Right kidney (tissue), 9 donors: ENCODE measurements at places on chromosomes 2 and 18.

- DNase-seq: no peak
Measured at GRCh38 chr2:223696719-223697118, 94.6 kb upstream of the SCG2 start.

- DNase-seq: no peak
Measured at GRCh38 chr18:6341303-6341702, 73.4 kb downstream of the L3MBTL4 start.

- no peak for DNase-seq
Measured at GRCh38 chr2:186575302-186575701, 14.6 kb upstream of the ITGAV start.

DNA sequence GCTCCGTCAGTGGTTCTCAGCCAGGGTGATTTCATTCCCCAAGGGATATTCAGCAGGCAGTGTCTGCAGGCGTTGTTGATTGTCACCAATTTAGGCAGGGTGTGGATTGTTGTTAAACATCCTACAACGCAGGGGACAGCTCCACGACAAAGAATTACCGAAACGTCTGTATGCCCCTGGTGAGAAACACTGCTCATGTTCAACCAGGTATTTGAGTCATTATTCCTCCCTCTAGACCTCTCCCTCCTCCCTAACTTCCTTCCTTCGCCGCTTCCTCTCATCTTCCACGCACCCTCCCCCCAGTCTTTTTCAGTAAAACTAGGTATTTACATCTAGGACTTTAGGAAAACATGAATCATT is 50.8 kb downstream of the NCK2 start:
- DNase-seq: no peak

- no peak for DNase-seq
Measured at GRCh38 chr2:30349691-30350090, 97.4 kb upstream of the LCLAT1 start.

- no peak for DNase-seq
Measured at GRCh38 chr2:61218076-61218816, 56.3 kb downstream of the C2orf74 start.

DNA sequence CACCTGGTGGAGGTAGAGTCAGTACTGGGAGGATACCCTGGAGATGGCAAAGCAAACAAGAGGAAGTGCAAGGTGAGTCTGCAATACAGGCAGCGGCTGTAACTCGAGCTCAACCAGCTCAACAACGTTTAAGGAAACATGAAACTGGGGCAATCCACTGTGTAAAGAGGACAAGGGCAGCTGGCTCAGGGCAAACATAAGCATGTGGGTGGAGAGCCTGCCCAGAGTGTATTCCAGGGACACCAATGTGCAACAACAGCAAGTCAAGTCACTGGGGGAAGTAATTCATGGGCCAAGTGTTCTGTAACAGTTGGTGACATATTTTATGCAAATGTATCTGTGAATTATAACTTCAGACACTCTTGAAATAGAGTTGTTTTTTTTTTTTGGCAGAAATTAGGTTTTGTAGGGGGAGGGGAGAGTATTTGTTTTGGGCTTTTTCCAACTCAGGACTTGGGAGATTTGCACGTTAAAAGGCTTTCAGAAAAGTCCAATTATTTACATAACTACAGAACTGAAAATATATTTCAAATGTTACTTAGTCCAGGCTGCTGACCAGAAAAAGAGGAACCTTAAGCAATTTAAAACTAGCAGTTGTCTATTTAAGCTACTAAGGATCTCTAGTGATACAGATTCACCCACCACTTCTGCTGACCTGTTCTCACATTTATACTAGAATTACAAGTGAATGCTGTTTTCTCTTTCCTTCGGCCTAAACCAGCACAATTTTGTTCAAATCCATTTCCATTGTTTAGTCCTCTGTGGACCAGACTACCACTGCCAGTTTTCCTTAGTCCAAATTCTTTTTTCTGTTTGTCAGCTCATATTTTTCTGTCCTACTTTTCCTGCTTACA is 18.6 kb downstream of the NRXN1 start:
- DNase-seq: peak; percentile 52

DNA sequence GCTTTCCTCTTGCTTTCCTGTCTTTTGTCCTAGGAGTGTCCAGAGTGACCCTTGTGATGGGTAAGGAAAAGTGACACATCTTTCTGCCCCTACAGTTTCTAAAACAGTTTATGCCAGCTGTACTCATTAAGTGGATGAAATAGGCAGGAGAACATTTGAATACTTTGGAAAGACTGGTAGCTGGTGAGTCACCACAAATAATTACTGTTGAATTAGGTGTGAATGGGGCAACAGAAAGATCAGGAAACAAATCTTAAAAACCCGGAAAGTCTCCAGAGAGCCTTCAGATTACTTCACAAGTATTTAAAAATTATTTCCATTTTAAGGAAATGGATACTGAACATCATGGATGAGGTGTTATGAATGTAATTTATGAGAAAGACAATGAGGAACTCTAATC is 278.5 kb downstream of the CLIP4 start:
- DNase-seq: no peak

DNA sequence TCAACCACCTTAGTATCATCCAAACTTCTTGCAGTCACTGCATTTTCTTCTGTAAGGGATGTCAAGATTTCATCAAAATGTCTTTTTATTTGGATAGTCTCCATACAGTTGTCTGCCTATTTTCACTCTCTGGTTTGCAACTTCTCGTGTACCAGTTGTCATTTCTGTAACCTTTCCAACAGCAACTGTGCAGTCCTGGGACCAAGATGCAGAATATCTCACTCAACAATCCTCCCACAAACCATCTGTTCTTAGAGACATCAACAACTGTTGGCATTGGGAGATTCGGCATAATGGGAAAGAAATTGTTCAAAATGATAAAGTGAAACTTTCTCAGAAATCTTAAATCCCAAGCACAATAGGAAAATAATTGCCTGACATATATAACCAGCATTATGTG is 933.6 kb upstream of the SLC39A10 start:
- no peak for DNase-seq

DNA sequence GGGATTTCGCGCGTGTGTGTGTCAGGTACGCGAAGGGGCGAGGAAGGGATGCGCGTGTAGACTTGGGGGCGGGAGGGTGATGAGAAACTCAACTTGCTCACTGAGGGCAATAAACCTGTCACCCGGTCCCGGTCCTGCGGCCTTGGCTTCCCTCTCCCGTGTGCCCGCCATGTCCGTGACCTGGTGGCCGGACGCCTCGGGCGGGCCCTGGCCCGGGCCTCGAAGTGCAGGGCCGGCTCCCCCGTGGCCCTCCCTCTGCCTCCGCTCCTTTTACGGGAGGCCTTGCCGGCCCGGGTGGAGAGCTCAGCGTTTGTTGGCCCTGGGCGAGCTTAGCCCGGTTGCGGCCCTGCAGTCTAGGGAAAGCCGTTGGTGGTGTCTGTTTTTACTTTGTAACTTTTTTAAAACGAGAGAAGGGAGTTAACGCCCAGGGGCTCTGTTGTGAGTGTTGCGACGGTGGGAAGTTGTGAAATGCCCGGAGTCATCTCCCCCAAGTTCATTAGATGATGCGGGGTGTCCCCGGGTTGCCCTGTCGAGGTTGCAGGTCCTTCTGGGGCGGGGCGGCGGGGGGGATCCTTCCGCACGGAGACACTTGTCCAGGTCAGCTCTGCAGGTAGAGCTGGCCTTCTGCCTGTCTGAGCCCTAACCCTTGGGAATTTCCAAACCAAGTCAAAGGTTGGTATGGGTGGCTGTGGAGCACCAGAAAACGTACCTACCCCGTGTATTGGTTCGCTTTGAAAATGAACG is 883 bp downstream of the SMCHD1 start:
- no peak for DNase-seq

- DNase-seq: peak; percentile 43
Measured at GRCh38 chr18:10035281-10035991, 121.6 kb downstream of the VAPA start.

GRCh38 chr2:212489719-212490346 is 48.8 kb downstream of the ERBB4 start:
- no peak for DNase-seq

DNA sequence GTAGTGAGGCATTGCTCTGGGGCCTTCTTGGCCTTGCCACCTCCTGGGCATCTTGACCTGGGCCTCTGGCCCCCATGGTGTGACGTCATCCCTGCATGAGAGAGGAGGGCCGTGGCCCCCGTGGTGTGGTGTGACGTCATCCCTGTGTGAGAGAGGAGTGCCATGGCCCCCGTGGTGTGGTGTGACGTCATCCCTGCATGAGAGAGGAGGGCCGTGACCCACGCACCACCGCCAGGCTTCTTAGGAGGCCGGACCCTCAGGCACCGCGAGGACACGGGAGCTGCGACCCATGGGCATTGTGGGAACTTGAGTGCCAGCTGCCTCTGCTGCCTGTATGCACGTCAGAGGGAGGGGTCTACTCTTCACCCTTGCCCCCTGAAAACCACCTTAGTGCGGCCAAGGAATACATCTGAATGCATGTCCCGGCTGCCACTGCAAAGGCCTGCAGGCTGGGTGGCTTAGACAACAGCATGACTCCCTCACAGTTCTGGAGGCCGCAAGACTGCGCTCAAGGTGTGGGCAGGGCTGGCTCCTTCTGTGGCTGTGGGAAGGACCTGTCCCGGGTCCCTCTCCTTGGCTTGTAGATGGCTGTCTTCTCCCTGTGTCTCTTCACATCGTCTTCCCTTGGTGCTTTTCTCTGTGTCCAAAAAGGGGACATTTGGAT is 20.8 kb upstream of the OTOS start:
- DNase-seq: no peak

- DNase-seq: no peak
Measured at GRCh38 chr2:200603972-200604371, 18.2 kb downstream of the AOX1 start.

DNA sequence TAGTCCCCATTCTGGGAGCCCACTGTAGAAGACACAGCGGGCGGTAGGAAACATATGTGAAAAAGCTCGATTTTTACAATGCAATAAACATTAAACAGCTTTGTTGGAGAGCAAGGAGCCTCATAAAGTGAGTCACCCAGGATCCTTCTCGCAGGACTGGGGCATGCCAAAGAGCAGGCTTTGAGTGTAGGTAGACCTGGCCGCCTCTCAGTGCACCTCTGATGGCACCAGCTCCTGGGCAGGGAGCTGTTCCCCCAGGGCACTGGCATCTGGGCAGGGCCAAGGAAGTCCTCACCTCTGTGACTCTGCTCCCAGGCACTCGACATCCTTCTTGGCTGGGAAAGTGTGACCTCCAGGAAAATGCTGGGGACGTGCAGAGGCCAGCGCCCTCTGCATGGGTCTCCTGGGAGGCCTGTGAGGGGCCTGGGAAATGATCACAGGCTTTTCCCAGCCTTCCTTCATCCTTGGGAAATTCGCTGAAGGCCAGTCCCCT is 94.2 kb downstream of the POLR1A start:
- DNase-seq: no peak

DNA sequence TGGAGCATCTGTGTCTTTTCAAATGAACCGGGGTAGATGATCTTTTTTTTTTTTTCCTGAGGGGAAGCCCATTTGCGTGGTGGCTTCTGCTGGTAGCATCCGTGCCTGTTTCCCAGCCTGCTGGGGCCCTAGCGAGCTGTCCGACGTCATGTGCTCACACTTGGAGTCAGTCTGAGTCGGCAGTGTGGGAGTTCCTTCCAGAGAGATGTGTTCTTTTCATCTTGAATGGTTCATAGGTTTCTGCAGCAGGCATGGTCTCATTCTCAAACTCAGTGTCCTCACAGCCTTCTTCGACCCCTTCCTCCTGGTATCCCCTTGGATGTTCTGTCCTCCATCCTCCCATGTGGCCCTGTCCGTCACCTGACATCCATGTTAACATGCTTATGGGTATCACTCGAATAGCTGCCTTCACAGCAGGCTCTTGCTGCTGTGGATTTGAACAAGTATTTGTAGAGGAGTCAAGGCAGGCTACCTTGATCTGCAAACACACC is 51.0 kb downstream of the LDLRAD4 start:
- no peak for DNase-seq

- no peak for DNase-seq
Measured at GRCh38 chr2:190809876-190810525, 70.6 kb upstream of the GLS start.

- DNase-seq: peak; percentile 65
Measured at GRCh38 chr18:961644-962355, 57.1 kb downstream of the ADCYAP1 start.

GRCh38 chr2:67997528-67997900 is 65.3 kb downstream of the C1D start:
- DNase-seq: no peak

- no peak for DNase-seq
Measured at GRCh38 chr2:96930351-96931010, 55.9 kb downstream of the FAM178B start.

DNA sequence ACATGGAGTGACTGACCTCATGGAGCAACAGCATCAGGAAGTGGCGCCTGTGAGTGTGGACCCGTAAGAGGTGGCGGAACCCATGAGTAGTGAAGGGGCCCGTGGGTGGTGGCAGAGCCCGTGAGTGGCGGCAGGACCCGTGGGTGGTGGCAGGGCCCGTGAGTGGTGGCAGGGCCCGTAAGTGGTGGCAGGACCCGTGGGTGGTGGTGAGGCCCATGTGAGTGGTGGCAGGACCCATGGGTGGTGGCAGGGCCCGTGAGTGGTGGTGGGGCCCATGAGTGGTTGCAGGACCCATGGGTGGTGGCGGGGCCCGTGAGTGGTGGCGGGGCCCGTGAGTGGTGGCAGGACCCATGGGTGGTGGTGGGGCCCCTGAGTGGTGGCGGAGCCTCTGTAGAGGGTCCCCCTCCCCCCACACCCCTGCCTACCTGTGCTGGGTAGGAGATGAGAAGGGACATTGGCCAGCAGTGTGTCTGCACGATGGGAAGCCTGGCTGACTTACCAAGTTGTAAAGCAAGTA is 407.7 kb upstream of the SALL3 start:
- no peak for DNase-seq

DNA sequence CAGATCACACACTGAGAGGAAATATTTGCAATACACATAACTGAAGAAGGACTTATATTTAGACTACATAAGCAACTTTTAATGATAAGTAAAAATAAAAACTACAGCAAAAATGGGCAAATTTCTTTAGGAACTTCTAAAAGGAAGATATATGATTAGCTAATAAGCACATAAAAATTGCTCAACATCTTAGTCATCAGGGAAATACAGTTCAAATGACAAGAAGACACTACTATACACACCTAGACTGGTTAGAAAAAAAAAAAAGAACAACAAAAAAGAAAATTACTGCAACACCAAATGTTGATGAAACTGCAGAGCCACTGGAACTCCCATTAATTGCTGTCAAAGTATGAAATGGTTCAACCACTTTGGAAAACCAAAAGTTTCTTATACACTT is 1247.5 kb upstream of the ACVR2A start:
- DNase-seq: no peak

- no peak for DNase-seq
Measured at GRCh38 chr2:119809339-119810048, 49.8 kb downstream of the PTPN4 start.

GRCh38 chr2:152410165-152410597 is 75.2 kb downstream of the FMNL2 start:
- DNase-seq: no peak

- no peak for DNase-seq
Measured at GRCh38 chr18:69956665-69957620, 9.3 kb upstream of the CD226 start.

- DNase-seq: no peak
Measured at GRCh38 chr2:96245609-96246390, 20.0 kb downstream of the TMEM127 start.

- DNase-seq: no peak
Measured at GRCh38 chr2:8333177-8333831, 348.6 kb upstream of the ID2 start.
